ENCODE measurements at places on chromosomes 16 and 17.

DNA sequence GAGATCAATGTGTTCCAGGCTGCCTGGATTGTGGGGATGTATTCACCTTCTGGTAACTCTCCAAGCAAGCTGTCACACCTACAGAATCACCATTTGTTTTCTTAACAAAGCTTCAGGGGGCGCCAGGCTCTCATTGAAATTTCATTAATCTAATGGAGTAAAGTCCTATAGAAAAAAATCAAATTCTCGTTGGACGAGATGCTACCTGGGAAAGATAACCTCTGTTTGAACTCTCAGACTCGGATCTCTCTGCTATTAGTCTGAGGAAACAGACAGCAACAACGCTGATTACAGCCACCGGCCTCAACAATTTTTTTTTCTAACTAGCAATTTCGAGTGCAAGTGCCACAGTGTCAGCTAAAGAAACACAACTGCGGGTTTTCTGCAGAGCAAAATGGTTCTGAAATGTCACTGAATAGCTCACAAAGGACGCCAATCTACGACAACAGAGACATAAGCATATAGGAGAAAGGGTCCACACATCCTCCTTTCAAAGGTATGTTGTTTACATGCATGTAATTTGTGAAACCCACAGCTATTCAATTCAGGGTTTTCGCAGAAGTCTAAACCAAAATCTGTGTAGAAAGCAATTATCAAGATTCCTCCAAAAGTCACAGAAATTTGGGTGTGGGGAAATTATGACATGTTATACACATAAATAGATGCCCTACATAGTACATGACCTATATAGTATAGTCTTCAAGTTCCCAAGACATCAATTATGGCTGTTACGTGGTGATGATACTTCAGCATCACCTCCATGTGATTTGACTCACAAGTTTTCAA is 135.8 kb downstream of the SKAP1 start:
- DNase-seq: peak; percentile 8

DNA sequence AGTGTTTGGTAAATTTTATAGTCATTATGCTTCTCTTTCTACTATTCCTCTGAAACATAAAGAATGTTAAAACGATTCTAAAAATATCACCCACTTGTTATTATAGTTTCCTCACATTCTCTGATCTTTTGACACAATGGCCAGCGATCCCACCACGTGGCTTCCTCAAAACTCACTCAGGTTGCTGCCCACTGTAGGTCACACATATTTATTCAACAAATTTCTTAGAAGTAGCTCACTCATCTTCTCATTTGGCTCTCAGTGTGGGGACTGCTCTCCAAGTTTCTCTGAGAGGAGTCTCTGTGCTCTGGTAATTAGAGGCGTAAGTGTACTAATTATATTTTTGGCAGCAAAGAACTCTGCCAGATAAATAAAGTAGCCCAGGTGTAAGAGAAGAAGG is 465.4 kb downstream of the CDH11 start:
- DNase-seq: no peak

GRCh38 chr17:33494151-33494550 is 201.1 kb upstream of the ASIC2 start:
- no peak for DNase-seq

DNA sequence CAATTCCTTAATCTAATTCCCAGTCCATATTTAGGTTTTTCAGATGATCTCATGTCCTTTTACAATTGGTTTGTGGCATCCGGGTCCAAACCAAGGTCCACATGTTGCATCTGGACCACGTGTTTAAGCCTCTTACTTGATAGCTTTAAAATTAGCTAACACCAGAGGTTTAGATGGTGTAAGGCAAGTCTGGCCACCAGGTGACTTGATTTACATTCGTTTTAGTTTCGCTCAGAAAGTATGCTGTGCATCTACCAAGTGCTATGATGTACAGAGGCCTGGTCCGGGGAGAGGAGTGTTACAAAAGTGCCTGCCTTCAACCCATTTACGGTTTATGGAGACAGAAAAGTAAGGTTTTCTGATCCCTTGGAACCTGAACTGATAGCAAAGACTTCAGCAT is 878 bp upstream of the DNAJA2 start:
- DNase-seq: peak; percentile 59

- DNase-seq: no peak
These were observed 484 bp upstream of the NUDT7 start for GRCh38 chr16:77721752-77722308.

DNA sequence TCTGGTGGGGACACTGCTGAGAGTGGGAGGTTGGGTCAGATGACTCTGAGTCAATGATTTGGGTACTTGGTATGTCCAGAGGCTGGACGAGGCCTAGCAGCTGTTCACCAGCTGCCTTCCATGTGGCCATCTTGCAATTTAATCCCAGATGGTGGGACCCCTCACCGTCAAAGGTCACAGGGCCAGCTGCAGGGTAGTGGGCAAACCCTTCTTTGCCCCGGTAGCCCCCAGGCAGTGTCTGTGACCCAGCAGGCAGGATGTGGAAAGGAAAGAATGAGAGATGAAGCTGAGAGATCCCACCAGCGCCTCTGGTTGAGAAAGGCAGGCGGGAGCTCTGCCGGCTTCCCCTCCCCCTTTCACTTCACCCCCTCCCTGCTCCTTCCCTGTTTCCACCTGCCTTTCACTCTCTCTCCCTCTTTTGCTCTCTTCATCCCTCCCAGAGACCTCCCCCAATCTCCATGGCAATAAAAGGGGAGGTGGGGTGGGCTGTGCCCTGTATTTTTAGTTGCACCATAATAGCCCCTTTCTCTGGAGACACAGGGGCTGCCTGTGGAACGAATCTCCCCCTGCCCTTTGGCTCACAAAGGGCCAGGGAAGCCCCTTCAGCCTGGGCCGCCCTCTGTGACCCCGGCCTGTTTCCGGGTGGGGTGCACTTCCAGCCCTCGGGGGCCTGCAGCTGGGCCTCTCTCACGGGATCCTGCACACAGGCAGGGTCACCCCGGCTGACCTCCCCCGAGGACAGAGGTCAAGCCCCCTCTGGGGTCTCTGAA is 20.2 kb downstream of the CDK5RAP3 start:
- DNase-seq: no peak

DNA sequence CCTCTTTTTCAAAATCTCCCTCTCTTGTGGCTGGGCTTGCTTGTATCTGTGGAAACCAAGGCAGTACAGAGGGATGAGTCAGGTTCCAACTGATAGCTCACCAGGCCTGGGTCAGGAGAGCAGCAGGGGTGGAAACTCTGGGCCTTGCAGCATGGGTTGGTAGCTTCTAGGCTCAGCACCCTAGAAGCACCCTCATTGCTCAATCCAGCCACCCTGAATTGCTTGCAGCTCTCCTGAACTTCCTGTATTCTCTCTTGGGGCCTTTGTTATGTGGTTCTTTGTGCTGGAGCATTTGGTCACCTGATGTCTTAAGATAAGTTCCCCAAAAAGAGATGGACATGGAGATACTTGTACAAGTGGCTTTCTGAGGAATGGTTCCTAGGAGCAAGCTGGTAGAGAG is 169.4 kb downstream of the IRX5 start:
- no peak for DNase-seq

DNA sequence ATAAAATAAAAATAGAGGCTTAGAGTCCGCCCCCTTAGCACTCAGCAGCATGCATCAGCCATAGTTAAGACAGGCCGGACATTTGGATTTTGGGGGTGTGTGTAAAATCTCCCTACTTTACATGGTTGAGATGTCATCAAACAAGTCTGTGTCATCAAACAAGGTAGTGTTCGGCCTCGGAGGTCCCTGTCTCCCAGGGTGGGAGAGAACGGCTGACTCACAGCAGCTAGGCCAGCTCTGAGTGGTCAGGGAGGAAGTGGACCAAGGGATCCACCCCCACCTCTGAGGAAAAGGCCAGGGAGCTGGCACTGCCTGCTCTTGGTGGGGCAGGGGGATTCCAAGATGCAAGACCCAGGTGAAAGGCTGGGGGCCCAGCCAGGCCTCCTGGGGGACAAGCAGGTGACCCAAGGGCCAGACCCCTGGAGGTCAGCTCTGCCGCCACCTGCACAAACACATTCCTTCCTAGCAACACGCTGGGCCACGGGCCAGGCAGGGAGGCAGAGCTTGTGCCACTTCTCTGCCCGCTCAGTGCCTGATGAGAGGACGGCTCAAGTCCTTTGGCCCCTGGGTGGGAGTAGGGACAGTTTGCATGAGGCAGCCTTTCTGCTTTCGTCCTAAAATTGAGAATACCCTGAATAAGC is 28.5 kb downstream of the KIFC3 start:
- no peak for DNase-seq

DNA sequence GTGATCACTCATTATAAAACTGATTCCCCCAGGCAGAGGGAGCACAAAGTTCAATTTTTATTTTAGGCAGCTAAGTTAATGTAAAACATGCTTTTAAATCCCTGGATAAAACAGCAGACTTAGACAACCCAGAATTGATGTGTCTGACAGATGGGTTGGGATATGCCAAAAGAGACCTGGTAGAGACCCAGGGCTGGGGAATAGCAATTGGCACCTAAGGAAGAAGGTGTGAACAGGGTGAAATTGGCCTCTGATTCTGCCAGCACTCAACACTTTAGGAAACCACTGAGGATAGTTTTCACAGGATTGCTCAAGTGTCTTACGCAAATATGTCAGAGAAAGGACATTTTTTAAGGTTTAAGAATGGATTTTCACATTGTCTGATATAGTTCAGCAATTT is 938.2 kb upstream of the CDH8 start:
- DNase-seq: no peak

DNA sequence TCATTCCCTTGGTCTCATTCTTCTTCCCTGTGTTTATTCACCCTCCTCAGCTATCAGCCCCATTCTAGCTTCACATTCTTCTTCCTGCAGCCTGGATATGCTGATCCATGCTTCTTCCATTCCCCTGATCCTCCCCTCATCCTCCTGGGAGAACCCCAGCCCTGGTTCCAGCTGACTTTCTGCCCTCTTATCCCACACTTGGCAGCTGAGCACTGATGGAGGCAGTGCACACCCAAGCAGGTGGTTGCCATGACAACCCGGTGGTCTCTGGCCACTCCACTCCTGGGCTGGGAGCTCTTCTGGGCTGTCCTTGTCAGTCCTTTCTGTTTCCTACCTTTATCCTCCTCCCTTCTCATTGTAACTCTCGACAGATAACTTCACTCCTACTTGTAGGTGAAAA is 16.7 kb upstream of the TUBG2 start:
- DNase-seq: no peak

DNA sequence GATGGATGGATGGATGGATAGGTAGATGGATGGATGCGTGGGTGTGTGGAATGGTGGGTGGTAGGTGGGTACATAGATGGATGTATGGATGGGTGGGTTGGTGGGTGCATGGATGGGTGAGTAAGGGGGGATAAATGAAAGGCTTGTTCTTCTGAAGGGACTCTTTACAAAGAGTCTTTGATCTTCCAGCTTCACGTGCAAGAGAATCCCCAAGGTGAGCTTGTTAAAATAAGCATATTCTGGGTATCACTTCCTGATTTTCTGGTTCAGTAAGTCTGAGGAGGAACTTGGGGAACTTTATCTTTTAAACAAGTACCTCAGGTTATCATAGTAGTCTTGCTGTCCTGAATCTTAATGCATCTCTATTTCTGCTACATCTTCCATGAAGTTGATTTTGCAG is 639.1 kb downstream of the MAF start:
- DNase-seq: no peak

DNA sequence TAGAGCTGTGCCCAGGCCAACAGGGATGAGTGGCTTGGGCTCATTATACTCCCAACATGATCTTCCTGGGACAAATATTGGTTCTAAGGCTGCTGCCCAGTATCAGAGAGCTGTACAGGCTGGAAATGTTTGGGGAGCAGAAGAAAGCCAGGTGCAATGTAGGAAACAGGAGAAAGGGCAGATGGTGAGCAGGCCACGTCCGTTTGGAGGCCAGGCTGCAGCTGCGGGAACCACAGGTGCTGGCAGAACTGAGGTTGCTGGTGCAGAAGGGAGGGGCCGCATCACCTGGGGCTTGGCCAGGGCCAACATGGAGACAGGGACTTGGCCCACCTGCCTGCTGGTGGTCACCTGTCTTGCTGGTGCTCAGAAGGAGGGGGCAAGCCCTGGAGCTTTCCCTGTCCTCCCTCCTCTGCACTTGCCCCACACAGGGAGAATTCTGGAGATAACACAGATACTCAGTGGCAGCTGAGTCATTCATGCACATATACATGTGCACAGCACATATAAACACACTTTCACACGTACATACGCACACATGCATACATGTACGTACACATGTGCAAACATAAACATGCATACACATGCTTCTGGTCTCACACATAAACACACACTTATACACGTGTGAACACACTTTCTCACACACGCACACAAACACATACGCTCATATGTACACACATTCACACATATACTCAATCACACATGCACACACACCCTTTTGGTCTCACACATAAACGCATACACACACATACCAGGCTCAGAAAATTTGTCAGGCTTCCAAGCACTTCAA is 67.7 kb downstream of the WSCD1 start:
- no peak for DNase-seq

DNA sequence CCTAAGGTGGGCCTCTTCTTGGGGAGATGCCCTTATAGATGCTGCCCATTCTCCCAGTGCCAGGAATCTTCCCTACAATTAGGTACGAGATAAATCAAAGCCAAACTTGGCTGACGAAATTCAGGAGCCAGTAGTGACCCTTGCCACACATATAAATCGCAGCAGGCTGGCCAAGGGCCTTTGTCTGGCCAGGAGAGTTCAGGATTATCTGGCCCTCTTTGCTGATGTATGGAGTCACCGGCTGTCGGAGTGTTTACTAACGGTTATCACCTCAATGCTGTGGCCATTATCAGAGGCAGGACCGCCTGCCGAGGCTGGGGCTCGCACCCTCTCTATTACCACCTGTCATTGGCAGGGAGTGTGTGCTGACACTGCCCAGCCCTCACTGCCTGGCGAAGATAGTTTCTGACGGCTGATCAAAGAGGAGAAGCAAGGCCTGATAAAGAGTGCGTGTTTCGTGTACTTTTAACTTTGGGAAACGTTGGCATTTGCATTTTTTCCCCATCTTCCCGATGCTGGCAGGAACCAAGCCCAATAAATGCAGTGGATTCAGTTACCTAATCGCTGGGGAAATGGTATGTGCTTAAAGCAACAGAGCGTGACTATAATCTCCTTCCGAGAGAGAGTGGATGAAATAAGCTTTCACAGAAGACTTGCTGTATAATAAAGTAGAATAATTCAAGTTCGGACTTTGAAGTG is 32.8 kb upstream of the TBX2 start:
- DNase-seq: no peak

DNA sequence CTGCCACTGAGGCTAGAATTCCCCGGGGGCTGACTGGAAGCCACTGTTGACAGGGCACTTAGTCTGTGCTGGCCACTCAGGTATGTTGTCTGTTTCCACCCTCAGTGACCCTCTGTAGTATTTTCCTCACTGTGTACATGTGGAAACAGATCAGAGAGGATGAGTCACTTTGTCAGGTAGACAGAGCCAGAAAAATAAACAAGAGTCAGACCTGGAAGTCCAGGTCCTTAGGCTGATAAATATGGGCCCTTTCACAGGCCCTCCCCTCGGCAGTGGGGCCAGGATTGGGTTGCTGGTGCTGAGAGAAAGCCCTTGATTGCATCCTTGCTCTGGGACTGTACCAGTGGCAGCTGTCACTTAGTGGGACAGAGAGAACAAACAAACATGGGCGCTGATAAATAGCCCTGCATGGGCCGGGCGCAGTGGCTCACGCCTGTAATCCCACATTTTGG is 21.3 kb downstream of the PGS1 start:
- DNase-seq: no peak

- no peak for DNase-seq
These were observed 607 bp upstream of the PRPSAP1 start for GRCh38 chr17:76354317-76354729.

- no peak for DNase-seq
These were observed 14.6 kb downstream of the NUDT7 start for GRCh38 chr16:77736879-77737278.

GRCh38 chr16:57192720-57193486 is 6.8 kb downstream of the RSPRY1 start:
- no peak for DNase-seq
